ENCODE measurements at places on chromosomes 4 and X.

DNA sequence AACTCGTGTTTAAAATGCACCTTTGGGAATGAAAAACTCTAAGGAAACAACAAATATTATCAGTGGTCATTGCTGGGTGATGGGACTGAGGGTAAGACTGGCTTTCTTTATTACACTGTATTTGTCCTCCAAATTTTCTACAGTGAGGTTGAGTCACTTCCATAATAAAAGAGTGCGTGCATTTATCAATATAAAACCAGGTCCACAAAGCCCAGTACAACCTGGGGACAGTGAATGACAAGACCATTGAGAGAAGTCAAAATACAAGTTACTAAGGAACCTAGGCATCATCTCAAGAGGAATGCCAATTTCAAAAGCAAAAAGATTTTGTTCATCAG is 76.4 kb downstream of the MAGED4 start:
- no peak for DNase-seq

- DNase-seq = no peak
Observed at GRCh38 chr4:21596521-21596920, 352.1 kb downstream of the KCNIP4 start.

DNA sequence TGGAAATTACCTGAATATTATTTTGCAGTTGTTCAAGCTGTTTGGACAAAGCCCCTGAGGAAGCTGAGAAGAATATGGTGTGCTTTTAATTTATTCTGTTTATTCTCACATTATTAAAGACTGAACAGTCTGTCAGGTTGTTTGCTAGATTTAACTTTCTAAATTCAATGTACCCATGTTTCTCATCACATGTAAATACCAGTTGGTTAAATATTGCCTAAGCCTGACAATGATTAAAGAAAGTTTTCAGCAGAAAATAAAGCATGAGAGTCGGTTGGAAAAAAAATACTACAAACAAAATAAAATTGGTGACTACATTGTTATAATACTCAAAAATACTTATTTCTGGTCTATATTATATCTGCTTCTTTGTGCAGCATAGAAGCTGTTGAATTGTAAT is 1974.7 kb downstream of the ARAP2 start:
- DNase-seq = no peak

DNA sequence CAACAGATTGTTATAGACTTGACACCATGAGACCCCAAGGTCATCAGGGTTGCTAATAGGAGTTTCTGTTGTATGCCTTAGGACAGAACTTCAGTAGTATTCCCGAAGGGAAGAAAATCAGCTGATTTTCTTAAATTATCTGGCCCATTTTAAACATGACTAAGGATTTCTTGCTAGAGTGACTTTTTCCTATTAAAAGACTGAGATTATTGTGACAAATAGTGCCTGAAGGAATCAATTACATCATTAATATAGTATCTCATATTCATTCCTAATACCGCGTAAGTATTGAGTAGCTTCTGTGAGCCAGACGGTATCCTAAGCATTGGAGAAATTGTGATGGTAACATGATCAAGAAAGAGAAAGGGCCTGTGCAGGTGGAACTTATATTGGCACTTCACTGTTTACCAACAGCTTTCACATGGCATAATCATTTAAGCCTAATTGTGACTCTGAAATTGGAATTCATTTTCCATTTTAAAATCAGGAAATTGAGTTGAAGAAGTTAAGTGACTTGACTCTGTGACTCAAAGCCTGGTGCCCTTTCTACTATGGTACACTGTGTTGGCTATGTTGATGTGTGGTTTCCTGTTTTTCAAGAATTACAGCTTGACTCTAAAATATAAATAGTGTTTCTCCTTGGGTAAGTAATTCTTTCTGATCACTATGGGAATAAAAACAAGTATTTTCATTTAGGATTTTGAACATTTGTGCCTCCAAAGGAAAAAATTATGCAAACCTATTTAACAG is 4.1 kb downstream of the AFF1 start:
- DNase-seq = no peak

DNA sequence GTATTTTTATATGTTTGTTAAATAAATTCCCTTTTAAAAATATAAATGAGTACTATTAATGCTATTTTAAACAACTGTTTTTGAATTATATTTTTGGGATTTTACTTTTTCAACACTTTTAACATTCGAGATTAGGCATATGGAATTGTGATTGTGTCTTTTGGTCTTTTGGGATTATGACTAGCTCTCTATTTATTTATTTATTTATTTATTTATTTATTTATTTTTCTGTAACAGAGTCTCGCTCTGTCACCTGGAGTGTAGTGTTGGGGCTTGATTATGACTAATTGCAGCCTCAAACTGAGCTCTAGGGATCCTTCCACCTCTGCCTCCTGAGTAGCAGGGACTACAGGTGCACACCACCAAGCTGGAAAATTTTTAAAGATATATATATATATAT is 1101.6 kb downstream of the FAM133A start:
- no peak for DNase-seq

DNA sequence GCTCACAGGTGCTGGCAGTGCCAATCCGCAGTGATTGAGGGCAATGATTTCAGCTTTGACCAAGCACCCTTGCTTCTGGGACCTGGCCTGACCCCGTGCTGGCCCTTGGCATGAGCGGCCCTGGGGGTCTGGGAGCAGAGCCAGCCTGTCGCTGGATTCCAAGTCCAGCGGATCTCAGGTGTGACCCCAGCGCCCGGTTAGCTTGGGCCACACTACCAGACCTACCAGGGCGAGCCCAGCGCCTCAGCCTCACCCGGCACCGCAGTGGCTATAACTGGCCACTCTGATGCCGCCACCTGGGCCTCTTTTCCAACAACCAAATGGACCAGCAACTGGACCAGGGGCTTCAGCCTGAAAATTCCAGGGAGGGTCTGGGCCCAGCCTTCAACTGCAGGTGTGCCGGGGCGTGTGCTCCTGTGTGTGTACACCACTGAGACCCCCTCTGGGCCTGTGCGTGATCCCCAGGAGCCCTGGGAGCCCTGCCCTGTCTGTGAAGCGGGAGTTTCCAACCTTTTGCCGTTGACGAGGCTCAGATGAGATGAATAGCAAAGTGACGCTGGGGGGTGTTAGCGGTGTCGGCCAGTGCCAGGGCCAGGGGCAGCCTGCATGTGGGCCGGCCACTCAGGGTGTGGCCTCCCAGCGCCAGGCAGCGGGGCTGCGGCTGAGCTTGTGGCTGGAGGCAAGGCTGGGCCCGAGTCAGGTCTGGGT is 658 bp downstream of the SH3TC1 start:
- DNase-seq = no peak

- DNase-seq = no peak
Observed at GRCh38 chrX:55908661-55909212, 191.2 kb downstream of the RRAGB start.

- DNase-seq = no peak
Observed at GRCh38 chr4:48212165-48212564, 57.5 kb downstream of the TEC start.

DNA sequence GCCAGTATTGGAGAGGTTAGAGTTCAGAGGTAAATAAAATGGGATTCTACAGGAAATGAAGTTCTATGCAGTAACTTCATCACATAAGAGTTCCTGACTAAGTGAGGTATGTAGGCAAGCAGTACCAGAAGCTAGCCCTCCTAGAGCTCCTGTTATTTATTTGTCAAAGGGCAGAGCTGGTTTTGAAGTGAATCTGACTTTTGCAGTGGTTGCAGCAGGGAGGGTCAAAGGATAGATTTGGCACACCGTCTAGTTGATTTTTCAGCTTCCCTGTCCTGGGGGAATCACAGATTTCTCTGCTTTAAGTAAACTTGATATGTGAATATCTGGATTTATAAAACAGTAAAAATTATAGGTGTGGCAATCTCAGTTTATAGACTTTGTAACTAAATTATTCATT is 130.7 kb downstream of the IL1RAPL2 start:
- DNase-seq = no peak

DNA sequence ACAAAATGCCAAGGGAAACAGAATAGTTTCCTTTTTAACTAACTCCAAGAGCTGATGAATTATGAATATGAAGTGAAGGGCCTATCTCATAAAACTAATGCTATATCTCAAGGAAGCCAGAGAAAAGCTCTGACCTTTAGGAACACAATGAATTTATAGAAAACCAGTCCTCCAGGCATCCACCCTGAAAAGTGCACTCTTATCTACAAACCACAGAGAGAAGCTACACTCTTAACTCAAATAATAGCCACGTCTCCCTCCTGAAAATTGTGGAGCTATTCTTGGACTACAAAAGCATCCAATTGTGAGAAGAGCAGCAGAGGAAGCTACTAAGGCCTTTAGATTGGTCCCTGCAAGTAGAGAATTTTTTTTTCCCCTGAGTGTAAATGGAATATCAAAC is 253.9 kb downstream of the IL15 start:
- no peak for DNase-seq

GRCh38 chr4:73450398-73451004 is 14.5 kb downstream of the AFP start:
- no peak for DNase-seq

- DNase-seq = no peak
Observed at GRCh38 chrX:111010111-111010510, 85.9 kb upstream of the PAK3 start.

DNA sequence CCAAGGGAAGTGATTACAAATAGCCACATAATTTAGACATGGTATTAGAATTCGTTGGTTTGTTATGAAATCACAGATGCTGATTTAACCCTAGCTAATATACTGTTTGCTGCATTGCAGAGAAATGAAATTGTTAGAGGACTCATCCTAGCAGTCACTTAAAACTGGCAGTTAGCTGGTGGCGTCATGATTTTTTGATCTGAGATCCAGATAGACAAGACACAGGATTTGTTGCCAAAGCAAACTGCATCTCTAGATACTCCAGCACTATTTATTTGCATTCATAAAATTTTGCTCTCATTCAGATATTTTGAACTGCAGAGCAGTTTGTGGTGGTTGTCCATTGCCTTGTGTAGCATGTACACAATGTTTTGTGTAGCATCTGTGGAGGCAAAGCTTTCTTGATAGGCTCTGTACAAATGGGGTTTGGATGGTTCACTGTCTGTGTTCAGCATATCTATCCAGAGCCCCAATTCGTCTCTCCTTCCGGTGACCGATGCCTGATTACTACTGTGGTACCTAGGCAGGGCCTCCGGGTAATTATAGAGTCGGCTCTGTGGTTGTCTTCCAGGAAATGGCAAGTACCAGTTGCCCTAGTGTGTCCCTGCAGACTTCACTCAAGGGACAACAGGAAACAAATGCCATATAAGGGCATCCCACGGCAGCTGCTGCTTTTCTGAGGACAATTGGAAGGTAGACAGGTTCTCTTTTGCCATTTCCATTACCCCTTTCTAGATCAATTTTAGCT is 30.1 kb upstream of the SPARCL1 start:
- DNase-seq = no peak

DNA sequence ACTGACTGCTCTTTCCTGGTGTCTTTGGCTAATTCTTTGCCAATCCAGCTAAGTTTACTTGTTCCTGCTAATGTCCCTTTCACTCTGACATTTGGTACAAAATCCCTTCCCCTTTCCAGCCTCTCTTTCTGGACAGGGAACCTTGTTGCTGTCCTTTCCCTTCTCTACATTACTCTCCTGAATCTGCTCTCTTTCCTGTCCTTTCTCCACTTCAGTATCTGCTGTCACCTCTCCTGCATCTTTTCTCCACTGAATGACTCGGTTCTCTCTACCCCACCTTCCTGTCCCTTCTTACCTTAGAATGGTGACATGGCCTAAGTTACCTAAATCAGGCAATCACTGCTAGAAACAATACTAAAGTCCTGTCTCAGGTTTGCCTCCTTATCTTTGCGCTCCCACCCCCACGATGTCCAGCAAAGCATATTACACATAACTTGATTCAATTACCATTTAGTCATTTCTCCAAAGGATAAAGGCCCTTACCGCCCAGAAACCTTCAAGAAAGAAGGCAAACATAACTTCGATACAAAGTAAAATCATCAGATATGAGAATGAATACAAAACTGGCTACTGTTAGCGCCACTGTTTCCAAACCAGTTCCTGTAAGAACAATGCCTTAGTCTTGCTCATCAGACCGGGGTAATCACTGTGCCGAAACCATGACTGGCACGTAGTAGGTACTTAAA is 890 bp downstream of the BOD1L1 start:
- no peak for DNase-seq

- DNase-seq = no peak
Observed at GRCh38 chr4:155497306-155497705, 120.5 kb upstream of the MAP9 start.

DNA sequence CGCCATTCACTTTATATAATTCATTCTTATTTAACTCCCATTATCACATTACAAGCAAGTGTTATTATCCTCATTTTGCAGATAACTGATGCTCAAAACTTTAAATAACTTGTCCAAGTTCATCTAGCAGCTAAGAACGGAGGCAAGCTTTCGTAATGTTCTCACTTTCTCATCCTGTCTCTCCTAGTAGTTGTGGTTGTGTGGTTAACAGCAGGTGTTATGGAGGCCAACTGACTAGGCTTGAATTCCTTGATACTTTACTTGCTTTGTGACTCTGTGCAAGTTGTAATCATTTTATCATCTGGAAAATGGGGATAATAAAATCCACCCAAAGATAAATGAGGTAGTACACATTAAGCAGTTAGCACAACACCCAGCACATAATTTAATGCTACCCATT is 109.9 kb upstream of the PTPN13 start:
- DNase-seq = no peak
